Spinal cord (tissue), 10 donors: ENCODE measurements at places on chromosomes 3 and 15. TPM values are rescaled to one million over a fixed set of nuclear protein-coding genes. Genes with fewer than 3 reads are reported as not detected.

The GANC gene
- polyA plus RNA-seq, result 19.7 TPM

GRCh38 chr15:67281714-67282113, 27.1 kb downstream of the IQCH start:
- DNase-seq, result no peak

GRCh38 chr3:56970461-56970879, 90.0 kb upstream of the SPATA12 start:
- DNase-seq, result no peak

The PCOLCE2 gene
- 14.7 TPM for polyA plus RNA-seq

DNA sequence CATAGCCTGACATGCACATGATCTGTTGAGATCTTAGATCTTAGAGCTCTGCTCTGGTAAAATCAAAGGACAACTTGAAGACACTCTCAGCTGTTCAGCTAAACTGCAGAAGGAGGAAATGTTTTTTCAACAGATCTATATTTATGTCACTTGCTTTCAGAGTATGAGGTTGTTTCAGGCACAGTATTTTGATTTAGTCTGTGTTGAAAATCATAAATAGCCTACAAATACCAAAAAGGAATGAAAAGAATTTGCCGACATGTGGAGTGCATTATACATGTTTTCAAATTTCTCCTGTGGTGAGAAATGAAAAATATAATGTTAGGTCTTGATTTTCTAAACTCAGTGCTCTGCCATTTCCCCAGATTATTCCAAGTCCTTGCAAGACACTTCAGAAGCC, 1118.4 kb downstream of the TBL1XR1 start:
- DNase-seq, result no peak

DNA sequence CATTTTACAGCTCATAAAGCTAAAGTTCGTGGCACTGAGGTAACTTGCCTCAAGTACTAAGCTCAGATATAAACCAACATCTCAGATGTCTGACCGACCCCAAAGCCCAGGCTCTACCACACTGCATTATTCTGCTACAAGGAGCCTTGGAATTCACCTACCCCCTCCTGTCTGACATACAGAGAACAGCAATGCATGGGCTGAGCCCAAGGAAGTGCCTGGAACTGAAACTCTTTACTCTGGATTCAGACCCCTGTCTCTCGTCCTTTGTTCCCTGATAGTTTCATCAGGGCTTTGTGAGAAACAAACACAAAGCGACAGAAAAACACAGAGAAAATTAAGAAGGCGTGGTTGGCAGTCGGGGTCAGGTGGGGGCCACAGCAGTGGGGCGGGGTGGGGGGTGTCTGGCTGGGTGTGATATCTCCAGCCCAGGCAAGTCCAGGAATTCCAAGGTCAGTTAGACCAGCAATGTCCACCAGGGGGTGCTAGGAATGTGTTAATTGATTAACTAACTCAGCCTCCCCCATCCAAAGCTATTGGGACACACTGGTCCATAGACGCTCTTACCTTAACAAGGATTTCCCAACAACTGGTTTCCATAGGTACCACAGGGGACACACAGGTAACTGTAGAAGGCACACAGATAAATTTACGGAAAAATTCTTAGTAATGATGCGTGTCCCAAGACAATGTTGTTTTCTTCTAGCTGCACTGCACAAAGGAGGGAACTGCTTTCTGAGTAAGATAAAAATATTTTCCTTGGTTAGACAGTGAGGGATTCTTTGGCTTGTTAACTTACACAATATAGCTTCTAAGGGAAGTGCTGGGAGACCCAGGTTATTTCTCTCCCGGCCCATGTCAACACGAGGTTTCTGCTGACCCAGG, 18.8 kb upstream of the SSUH2 start:
- peak; percentile 53 for DNase-seq

DNA sequence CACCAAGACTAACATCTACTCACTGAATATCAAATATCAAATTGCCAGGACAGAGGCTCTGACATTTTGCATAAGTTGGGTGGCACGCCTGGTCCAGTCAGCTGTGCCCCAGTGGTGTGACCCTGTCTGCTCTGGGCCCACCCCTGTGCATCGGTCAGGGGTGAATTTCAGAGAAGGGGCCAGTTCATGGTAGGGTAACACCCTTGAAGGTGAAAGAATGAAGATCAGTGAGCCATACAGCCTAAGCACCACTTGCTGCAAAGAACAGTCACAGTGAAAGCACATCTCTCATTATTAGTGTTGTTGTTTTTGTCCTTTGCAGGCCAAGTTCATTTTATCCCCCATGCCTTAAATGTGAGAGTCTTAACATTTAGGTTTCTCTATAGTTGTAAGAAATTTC, 86.8 kb downstream of the MYRIP start:
- no peak for DNase-seq

DNA sequence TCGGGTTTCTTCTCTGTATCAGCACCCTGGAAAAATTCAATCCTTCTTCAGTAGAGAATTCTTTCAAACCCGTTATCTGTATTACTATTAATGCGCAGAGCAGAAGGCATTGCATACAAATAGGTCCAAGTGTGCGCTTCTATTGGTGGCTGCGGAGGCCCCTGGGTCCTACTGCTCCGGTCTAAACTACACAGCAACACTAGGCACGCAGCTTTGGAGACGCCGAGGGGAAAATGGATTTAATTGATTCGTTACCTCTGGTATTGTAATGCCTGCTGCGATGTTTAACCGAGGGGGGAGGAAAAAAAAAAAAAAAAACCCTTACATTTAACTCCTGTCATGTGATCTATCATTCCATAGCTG, at the start of gene ROBO1:
ROBO1 (minus strand) TSS at position 94 of the 363 bp plus-strand sequence.
- peak; percentile 94 for DNase-seq
